Stimulated activated CD8-positive, alpha-beta memory T cell treated with anti-CD3 and anti-CD28 coated beads, Interleukin-15, amount 100 ng/mL, for 48 hours (primary cell): ENCODE measurements at places on chromosomes 5 and 9.

GRCh38 chr5:9716838-9717281 lies 86.7 kb upstream of the TAS2R1 start:
- DNase-seq: no peak

DNA sequence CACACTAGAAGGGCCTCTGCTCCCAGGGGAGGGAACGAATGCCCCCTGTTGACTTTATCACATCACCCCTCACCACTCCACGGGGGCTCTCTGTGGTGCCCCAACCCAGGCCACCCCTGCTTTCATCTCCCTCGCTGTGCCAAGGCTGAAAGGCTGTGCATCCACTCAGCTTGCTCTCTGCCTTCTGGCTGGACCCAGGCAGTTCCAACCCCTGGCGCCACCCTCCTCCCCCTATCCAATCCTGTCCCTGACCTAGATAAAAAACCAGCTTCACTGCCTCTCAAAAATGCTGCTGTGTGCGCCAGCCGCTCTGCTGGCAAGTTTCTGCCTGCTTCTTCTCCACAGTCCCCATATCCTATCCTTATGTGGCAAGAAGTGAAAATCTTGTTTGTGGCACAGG lies 22.4 kb upstream of the CORO2A start:
- no peak for DNase-seq

DNA sequence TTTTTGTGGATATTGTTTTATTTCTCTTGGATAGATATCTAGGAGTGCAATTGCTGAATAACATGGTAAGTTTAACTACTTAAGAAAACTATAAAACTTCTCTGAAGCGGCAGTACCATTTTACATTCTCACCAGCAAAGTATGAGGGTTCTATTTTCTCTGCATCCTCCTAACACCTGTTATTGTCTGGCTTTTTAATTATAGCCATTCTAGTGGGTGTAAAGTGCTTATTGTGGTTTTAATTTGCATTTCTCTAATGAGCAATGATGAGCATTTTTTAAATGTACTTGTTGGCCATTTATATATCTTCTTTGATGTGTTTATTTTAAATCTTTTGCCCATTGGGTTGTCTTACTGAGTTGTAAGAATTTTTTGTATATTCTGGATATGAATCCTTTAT lies 28.7 kb downstream of the SMIM32 start:
- no peak for DNase-seq

- DNase-seq: no peak
Measured at GRCh38 chr9:36152741-36153438, 16.3 kb upstream of the CCIN start.

DNA sequence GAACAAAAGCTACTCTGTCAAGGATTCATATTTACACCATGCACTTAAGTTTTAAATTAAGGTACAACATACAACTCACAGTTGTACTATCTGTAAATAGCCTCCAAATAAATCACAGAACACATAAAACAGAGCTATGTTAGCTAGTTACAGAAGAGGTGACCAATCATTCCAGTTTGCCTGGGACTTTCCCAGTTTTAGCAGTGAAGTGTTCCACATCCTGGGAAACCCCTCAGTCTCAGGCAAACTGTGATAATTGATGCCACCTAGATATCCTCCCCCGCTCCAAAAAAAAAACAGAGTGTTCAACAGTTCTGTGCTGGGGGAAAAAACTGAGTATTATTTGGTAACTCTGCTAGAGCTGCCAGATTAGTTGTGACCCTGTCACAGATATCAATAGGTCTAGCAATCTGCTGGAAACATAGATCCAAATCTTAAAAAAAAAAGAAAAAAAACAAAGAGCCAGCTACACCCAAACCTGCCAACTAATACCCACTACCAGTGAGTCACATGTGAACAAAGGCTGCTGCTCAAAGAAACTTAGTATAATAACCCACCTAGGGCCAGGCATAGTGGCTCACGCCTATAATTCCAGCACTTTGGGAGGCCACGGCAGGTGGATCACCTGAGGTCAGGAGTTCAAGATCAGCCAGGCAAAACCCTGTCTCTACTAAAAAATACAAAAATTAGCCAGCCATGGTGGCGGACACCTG lies 5.7 kb downstream of the TBCA start:
- no peak for DNase-seq

GRCh38 chr5:146331423-146331822 lies 7.2 kb upstream of the POU4F3 start:
- DNase-seq: no peak

DNA sequence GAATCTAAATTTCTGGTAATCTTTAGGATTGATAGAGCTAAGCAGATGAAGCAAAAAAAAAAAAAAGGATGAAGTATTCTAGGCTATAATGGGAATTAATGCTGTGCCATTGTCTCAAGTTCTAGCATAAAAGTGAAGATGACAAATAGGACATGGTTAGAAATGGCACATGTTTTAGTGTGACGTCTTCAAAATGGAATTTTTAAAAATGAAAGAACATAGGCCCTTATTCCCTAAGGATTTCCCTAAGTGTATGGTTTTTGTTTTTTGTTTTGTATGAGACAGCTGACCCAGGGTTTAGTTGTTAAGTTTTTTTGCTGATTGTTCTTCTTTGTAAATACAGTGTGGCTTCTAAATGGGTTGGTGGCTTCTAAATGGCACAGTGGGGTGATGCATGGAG lies 7.1 kb downstream of the TLE4 start:
- DNase-seq: no peak
